Dermis microvascular lymphatic vessel endothelial cell (primary cell): ENCODE measurements at places on chromosomes 1 and 21. TPM values are rescaled to one million over a fixed set of nuclear protein-coding genes. Genes with fewer than 3 reads are reported as not detected.

ZNF593OS gene
- total RNA-seq: not detected in 2 replicates

OVAAL gene
- total RNA-seq: not detected in 2 replicates

DNA sequence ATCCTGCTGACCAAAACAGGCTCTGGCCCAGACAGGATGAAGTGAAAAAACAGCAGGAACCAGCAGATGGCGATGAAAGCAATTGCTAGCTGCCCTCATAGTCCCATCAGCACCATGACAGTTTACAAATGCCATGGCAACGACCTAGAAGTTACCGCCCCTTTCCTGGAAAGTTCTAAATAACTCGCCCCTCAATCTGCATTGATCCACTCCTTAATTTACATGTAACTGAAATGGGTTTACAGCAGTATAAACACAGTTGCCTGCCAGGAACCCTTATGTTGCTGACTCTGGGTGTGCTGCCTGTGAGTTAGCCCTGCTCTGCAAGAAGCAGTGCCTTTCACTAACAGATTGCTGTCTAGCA lies 65.5 kb upstream of the CR1L start:
- peak; percentile 60 for DNase-seq

DNA sequence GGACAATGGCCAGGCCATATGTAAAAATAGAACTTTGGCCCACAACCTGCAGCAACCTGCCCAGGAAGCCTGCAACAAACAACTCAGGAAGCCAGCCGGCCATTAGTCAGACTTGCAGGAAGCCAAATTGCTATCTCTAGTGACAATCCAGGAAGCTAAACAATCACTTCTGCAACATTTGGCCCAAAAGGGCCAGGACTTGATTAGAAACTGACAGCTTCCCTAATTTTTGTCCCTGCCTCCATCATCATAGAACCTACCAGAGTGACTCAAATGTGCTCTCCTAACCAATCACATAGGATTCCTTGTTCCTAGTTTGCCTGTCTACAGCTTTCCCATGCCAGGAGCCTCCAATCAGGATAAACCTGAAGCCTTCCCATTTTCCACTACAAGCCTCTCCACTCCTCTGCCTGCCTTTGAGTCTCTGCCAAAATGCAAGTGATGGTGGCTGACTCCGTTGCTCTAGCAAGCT lies 639.3 kb downstream of the PTPRU start:
- peak; percentile 89 for DNase-seq

GRCh38 chr1:209651138-209651587 lies 1.1 kb downstream of the LAMB3 start:
- DNase-seq: no peak

ERRFI1 gene
- 31.8 and 135 TPM in 2 replicates for total RNA-seq

DRAM2 gene
- total RNA-seq: 42.5 and 48.4 TPM in 2 replicates

TUFT1 gene
- 3.9 TPM in 2 replicates for total RNA-seq

DNA sequence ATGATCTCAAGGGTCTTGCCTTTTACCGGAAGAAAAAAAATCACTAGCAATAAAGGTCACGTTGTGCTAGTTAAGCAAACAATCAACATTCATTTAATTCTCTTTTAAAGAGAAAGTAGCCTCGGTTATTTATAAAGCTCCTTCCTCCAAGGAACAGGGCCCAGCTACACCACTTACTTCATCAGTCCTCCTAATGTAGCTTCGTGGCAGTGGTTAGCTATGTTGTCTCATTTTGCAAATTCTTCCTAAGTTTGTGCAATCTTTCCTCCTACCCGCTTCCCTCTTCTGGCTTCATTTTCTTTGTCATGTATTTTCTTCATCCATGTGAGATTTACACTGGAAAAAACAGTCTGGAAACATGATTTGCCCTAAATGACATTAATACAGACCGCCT lies 554.2 kb downstream of the NUF2 start:
- no peak for DNase-seq

DNA sequence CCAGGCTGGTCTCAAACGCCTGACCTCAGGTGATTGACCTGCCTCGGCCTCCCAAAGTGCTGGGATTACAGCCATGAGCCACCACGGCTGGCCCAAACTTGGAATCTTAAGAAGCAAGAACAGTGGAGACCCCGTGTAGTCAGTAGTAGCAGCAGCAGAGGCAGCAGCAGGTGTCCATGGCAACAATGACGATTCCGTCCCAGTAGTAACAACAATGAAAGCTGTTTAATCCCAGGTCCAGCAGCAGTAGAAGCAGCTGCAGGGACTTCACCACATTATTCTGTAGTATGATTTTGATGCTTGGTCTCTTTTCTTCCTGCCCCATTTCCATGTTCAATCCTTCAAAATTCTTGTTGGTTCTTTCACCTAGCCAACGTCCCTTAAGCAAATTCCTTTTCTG lies 69.6 kb upstream of the KCTD3 start:
- DNase-seq: no peak

- DNase-seq: no peak
These were observed 181.7 kb downstream of the ROR1 start for GRCh38 chr1:63955370-63956145.

GRCh38 chr21:21624674-21625073 lies 626.5 kb downstream of the NCAM2 start:
- DNase-seq: no peak

C8B gene
- total RNA-seq: not detected in 2 replicates

GRCh38 chr21:17441370-17441769 lies 71.5 kb upstream of the CXADR start:
- DNase-seq: peak; percentile 72

GRCh38 chr1:168979276-168979675 lies 127.2 kb upstream of the ATP1B1 start:
- DNase-seq: no peak

- DNase-seq: no peak
These were observed 16.8 kb upstream of the ETV3 start for GRCh38 chr1:157154940-157155514.

SPATA17 gene
- under 0.01 and 0.13 TPM in 2 replicates for total RNA-seq

TSPEAR gene
- 0.13 TPM in 2 replicates for total RNA-seq

- DNase-seq: no peak
These were observed 252.6 kb downstream of the NPHP4 start for GRCh38 chr1:5739561-5740078.

GRCh38 chr1:18512883-18513282 lies 32.2 kb downstream of the KLHDC7A start:
- DNase-seq: no peak

VSIG8 gene
- not detected in 2 replicates for total RNA-seq

GRCh38 chr1:201882665-201883132 lies 6.0 kb upstream of the SHISA4 start:
- DNase-seq: no peak

GLIS1 gene
- total RNA-seq: under 0.01 TPM in 1 of 2 replicates, not detected in the other

GRCh38 chr1:210850556-210850955 lies 283.4 kb downstream of the KCNH1 start:
- no peak for DNase-seq

DNA sequence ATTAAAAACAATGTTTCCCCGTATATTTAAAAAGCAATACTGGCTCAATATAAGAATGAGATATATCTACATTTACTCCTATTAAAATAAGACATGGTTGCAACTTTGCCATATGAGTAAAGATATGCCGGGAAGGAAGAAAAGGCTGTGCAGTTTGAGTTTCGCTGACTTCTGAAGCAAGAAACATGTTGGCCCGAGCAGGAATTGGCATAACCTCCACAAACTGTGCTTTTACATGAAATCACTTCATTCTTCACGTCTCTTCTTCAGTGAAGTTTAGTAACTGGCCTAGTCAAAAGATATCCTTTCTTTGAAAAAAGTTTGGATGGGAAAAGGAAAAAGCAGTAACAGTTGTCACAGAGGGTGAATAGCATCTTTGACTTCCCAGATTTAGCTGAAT lies 342.0 kb downstream of the PBX1 start:
- DNase-seq: no peak

- no peak for DNase-seq
These were observed 166.4 kb downstream of the ZZZ3 start for GRCh38 chr1:77516106-77516505.

MATN1 gene
- total RNA-seq: under 0.01 TPM in 1 of 2 replicates, not detected in the other

GRCh38 chr1:44326821-44327465 lies 28.1 kb downstream of the ERI3 start:
- no peak for DNase-seq

GRCh38 chr1:119293797-119294196 lies 74.8 kb upstream of the HAO2 start:
- DNase-seq: no peak

NBPF6 gene
- total RNA-seq: not detected in 2 replicates

SNX27 gene
- total RNA-seq: 12.6 and 12.8 TPM in 2 replicates

TCHH gene
- total RNA-seq: under 0.01 TPM in 2 replicates

DNA sequence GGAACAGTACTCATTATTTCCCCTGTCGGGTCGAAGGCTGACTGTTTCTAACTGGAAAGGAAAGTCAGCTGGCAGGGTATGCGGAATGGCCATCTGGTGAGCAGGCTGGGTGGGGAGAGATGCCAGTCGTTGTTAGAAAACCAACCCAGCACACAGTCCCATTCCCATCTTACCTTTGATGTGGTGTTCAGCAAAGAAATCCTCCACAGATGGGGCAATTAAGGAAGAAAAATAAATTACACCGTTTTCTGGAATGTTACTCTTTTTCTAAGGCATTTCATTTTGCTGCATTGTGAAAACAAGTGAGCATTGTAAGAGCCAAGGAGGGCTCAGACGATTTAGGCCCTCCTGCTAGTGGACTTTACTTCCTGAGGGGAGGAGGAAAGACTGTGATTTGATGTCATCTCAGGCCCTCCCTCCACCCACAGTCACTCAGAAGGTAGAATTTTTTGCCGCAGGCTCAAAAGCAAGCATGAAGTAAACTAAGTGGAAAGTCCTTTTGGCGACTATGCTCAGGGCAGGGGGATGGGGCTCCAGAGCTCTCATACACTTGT lies at the start of gene SLC16A4:
Gene SLC16A4 (minus strand): TSS at position 335 of the 554 bp plus-strand sequence. CDS start 1,703 bp downstream, outside the sequence.
- DNase-seq: no peak

SPRR1A gene
- total RNA-seq: not detected in 2 replicates

GRCh38 chr1:40532844-40533424 lies 1.5 kb downstream of the ZNF684 start:
- DNase-seq: no peak

- DNase-seq: peak; percentile 29
These were observed 688.4 kb downstream of the USP25 start for GRCh38 chr21:16418226-16418625.

DNA sequence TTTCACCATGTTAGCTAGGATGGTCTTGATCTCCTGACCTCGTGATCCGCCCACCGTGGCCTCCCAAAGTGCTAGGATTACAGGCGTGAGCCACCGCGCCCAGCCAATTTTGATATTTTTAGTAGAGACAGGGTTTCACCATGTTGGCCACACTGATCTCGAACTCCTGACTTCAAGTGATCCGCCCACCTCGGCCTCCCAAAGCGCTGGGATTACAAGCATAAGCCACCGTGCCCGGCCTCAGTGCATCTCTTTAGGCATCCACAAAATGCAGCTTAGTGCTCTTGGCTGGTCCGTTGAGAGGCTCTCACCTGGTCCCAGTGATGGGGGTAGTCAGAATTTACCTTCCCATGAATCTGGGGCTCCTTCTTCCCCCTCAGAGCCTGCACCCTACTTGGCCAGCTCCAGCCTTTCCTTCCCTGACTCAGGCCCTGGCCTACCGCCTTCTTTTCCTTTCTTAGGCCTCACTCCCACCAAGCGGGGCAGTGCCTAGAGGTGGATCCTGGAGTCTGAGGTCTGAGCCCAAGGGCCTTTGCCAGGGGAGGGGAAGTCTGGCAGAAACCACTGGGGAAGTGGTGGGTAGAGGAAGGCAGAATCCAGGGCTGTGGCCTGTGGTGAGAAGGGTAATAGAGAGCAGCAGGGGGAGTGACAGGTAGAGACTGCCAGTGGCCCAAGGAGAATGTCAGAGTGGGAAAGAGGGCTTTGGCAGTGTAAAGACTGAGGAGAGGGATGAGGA lies 3.7 kb downstream of the LENEP start:
- no peak for DNase-seq

GRCh38 chr1:94090761-94091160 lies 30.2 kb downstream of the ABCA4 start:
- DNase-seq: no peak

DNA sequence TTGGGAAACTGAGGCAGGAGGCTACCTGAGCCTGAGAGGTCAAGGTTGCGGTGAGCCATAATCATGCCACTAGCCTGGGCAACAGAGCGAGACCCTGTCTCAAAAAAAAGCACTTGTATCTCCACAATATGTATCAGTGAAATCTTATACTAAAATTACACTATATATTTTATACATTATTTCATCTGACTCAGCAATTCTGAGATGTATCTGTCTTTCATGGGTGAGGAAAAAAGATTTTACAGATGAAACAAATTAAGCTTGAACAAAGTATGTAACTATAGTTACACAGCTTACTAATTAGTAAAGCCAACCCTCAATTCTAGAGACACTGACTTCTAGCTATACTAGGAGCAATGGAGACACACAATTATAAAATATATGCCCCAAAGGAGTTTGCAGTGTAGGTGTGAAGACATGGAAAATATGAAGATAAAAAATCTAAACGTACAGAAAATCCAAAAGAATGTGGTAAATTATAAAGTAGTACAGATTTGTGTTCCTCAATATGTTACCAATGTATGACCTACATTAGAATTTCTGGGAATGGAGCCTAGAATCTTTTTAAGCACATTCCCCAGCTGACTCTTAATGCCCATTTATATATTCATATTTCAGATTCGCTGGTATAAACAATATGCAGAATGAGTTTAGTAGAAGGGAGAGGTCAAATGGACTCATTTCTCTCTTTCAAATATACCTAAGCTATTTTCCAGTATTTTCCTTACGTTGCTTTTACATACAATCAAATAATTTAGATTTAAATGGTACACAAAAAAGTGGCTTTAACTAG lies 14.6 kb downstream of the GTF2B start:
- no peak for DNase-seq

RAB3B gene
- 2.1 and 4.0 TPM in 2 replicates for total RNA-seq

DNA sequence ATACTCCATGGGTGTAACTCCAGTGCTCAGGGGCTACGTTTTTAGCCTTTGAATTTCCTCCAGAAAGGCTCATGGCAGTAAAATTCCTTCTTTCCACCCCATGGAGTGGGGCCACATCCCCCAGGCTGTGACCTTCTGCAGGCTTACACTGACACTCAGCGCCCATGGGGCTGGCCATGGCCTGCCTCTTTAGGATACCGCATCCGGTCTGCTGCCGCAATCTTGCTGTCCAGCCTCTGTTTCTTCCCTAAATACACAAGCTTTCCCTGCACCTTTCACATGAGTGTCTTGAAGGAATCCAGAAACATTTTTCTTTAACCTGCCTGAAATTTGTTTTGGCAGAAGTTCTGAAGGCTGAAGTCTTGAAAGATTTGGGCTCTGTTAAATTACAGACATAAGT lies 170.5 kb downstream of the NTMT2 start:
- DNase-seq: no peak

DNA sequence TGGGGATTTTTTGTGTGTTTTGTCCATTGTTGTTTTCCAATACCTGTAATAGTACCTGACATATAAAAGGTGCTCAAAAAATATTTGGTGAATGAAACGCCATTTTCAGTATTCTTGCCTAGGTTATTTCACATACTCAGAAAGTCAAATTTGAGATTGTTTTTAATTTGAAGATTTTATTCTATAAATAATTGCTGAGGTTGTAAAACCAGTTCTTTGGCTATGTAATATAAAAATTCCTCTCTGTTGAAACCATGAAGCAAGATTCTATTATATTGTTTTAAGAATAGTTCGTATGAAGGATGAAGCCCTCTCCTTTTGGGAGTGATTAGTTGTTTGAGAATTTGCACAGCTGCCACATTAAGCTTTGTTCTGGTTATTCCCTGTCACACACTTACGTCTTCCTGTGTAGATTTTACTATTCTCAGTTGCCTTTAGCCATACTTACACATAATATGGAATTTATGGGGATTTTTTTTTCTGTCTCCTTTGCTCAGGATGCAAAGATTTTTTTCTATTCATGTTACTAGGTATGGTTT lies 60.2 kb upstream of the MPC2 start:
- DNase-seq: no peak

LAD1 gene
- not detected in 2 replicates for total RNA-seq

FCRLA gene
- total RNA-seq: 0.13 TPM in 1 of 2 replicates, not detected in the other
